ENCODE measurements at places on chromosomes 3 and 15.
A peak's percentile ranks its signal among the peaks of the same experiment; 100 is the strongest.

DNA sequence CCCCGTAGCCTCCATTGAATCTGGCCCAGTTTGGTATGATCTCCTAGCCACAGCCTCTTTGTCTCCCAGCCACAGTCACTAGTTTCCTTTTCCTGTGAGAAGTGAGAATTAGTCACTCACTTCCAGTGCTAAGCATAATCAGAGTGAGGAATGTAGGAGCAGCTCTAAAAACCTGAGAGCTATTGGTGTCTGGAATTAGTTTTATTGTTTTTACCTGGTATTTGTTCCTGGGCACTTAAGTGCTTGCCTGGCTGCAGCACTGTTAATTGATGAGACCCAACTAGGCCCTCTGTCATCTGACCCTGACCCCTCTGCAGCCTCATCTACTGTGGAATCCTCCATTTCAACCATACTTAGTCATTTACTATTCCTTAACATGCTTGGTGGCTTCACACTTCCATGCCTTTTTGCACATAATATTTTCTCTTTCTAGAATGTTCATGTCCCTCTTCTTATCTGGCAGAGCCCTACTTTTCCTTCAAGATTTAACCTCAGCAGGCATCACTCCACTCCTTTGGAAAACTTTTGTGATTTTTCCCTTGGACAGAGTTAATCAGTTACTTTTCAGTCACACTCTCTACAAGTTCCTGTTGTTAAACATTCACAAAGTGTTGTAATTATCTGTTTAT is 48.8 kb downstream of the PDE8A start:
- peak; percentile 65 for DNase-seq

GRCh38 chr3:4060064-4060463 is 243.1 kb upstream of the SETMAR start:
- DNase-seq: no peak

DNA sequence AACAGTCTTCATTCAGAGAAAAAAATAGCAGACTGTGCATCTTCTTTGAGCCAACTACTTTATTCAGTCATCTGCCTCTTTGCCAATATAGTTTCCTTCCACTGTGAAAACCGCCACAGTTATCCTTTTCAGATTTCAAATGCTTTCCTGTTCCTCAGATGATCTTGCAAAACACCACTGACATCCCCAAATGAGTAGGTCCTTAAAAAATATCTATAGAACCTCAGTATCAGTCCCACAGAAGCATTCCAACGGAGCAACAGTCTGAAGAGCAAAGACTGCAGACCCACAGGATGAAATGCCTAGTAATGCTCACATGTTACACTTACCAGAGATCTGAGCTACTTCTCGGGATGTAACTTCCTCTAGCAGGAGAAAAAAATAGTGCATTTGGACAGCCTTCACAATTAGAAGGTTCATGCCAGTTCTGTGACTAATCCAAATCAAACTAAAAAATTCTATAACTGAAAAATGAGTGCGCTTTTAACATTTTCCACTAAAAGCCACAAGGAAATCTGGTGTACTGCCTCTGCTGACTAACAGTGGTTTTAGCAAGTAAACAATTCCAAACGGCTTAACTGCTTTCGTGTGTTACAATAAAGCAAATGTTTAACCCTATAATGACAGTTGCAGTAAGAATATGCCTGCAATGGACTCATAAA is at the start of gene ANKRD28:
Gene ANKRD28, minus strand, starts transcription at position 338 of the 662 bp plus-strand sequence. CDS start 1,458 bp downstream, outside the sequence.
- peak; percentile 97 for DNase-seq

DNA sequence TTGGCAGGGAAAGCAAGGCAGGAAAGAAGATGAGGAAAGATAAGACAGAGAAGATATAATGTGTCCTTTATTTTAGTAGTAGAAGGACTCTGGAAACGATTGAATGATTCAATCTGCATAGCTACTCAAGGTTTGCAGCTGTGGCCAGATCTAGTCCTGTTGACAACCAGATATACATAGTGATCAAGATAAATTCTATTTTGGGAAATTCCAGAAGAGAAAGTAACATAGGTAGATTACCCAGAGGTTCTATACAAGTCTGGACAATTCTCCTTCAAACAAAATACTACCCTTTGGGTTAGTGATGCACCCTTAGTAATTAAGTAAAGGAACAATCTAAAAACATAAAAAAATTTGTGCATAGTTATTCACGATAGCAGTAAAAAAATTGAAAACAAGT is 9.4 kb downstream of the TERC start:
- DNase-seq: no peak

DNA sequence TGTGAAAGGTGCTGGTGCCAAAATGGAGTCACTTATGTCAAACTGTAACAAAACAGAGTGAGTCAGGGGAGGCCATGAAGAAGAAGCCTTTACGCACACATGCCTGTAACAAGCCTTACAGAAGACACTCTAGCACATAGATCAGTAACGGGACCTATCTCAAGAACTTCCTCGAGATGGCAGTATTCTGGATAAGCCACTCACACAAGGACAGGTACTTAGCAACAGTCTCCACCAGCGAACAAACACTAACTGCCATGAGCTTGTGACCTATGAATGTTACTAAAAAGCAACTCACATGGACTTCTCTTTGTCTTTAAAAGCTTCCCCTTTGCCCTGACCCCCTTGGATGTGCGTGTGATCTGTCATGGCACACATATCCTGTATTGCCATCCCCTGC is 235.1 kb downstream of the CD47 start:
- peak; percentile 64 for DNase-seq

DNA sequence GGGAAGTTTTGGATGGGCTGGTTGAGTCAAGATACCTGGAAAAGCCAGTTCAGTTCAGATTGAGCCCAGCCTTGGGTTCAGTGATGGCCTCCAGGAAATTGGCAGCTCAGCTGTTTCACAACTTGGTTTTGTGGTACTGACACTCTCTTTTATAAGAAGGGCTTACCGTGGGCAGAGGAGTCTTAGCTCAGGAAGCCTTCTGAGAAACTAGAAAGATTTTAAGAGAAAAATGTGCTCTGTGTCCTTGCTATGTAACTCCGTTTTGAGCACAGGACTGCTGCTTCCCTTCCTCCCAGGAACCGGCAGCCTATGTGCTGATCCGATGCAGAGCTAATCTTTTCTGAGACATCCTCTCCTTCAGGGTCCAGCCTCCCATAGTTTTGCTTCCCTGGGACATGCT is 46.6 kb upstream of the RASGRP1 start:
- DNase-seq: no peak

DNA sequence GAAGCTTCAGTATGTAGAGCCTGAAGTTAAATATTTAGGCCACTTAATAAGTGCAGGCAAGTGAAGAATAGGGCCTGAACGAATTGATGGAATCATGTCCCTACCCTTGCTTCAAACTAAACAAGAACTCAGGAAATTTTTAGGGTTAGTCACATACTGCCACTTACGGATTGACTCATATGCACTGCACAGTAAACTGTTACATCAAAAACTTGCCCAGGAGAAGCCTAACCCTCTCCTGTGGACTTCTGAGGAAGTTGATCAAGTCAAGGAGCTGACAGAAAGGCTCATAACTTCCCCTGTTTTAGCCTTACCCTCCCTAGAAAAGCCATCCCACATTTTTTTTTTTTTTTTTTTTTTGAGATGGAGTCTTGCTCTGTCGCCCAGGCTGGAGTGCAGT is 20.6 kb upstream of the KBTBD12 start:
- peak; percentile 22 for DNase-seq

DNA sequence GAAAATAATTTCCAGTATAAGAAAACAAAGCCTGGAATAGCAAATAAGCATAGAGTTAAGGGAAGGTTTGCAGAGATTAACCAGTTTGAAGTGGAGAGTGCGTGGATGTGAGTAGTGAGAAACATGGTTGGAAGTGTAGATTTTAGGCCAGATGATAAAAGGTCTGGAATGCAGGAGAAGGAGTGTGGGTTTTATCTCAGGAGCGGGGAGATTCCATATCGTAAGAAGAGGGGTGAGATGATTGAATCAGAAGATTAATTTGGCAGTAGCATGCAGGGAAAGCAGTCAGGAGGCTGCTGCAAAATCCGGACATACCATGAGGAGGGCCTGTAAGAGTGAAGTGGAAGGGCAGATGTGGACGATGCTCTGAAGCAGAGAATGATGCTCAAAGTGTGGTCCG is 13.7 kb downstream of the PPARG start:
- no peak for DNase-seq

DNA sequence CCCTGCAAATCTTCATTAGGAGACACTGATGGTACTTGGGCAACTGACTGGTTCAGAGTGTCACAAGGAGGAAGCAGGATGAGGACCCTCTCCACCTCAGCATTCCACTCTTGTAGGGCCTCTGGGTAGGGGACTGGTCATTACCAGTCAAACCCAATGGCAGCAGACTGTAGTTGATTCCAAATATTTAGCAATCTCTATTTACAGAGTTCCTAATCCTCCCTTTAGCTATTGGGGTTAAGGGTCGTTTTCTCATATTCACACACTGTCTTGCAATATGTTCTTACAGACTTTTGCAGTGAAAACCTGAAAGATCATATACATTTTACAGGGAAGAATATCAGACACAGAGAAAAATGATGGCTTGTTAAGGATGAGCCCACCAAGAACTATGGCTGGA is 397.7 kb downstream of the GAP43 start:
- DNase-seq: no peak
